NCI-H1092 (cell line): ENCODE measurements at places on chromosomes 7 and 10.

- DNase-seq, result no peak
Observed at GRCh38 chr7:151392426-151392825, 17.4 kb downstream of the WDR86 start.

GRCh38 chr7:39313376-39313775 lies 252.8 kb upstream of the YAE1 start:
- DNase-seq, result no peak

DNA sequence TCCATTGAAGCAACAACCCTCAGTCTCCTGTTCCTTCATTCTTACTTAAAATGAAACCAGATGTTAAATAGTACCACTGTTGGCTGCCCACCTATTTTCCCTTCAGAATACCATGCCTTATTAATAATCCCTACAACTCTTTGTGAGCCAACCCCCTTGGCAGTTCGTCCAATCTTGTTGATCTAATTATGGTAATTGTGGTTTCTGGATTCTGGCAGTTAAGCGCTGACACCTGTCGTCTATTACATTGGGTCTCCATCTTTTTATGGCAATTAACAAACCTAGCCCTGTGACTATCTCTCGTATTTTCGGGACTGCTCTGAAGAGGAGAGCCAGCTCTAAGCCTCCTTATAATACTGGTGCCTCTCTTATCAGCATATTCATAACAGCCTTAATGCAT lies 432.0 kb downstream of the ATRNL1 start:
- no peak for DNase-seq

DNA sequence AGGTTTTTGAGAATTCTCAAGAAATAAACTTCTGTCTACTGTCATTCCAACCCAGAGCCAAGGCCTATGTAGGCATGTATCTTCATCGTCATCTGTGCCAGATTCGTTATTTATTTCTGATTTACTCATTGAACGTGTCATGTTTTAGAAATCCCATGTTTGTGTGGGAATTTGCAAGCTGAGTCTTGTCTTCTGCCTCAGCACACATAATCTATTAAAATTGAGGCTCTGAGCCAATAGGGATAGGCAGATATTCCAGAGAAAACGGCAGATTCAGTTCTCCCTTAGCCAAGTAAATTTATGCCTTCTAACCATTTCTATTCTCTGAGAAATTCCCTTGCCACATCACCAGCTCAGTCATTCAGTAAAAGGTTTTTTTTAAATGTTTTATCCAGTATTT lies 444.6 kb downstream of the REEP3 start:
- DNase-seq, result no peak

DNA sequence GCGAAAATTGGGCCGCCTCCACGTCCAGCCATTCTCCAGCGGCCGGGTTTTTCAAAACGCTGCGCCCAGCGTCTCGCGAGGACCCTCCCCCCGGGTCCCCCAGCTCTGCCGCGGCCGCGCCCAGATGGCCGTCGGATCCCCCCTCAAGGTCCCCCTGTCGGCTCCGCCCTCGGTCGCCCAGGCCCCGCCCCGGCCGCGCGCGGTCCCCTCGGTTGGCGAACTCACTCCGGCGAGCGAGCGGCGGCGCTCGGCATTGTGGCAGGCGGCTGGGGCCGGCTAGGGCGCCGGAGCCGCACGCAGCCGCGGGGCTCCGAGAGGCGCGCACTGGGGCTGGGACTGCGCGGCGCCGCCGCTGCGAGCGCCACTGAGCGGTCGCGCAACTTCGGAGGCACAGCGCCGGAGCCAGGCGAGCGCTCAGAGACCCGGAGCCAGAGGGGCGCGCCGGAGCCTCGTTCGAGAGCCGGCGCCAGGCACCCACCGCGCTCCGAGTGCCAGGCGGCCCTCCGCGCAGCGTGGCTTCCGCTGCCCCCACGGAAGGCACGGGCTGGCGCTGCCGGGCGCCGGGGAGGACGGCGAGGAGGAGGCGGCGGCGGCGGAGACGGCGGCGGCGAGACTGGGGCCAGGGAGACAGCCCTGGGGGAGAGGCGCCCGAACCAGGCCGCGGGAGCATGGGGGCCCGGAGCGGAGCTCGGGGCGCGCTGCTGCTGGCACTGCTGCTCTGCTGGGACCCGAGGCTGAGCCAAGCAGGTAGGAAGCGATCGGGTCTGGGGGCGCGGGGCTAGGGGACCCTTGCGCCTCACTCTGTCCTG lies at the start of gene UNC5B:
TSS of gene UNC5B (plus strand) at position 253 of the 809 bp plus-strand sequence. CDS start at position 669, 416 bp downstream.
- peak; percentile 83 for DNase-seq

DNA sequence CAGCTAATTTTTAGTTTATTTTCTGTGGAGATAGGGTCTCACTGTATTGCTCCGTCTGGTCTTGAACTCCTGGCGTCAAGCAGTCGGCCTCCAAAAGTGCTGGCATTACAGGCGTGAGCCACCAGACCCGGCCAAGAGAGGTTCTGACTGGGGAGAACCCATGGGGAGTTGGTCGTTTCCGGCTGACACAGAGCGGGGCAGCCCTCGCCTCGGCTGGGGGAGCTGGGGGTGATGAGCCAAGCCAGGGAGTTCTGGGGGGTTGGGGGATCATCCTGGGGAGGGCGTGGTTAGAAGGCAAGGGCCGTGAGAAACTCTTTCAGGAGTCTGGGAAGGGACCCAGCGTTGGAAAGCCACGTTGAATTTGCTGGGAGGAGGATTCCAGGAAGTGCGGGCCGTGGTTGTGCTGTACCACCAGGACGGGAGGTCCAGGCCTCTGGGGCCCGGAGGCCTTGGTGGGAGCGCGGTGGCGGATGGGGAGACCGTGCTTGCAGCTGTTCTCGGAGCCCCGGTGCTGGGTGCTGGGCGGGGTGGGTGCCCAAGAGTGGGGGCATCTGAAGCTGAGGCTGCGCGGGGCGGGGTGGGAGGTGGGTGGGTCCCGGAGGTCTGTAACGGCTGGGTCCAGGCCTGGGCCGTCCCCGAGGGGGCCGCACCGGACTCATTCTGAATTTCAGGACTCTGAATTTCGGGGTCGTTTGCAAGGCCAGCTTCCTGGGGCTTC lies 8.4 kb upstream of the ZNF853 start:
- DNase-seq, result no peak

DNA sequence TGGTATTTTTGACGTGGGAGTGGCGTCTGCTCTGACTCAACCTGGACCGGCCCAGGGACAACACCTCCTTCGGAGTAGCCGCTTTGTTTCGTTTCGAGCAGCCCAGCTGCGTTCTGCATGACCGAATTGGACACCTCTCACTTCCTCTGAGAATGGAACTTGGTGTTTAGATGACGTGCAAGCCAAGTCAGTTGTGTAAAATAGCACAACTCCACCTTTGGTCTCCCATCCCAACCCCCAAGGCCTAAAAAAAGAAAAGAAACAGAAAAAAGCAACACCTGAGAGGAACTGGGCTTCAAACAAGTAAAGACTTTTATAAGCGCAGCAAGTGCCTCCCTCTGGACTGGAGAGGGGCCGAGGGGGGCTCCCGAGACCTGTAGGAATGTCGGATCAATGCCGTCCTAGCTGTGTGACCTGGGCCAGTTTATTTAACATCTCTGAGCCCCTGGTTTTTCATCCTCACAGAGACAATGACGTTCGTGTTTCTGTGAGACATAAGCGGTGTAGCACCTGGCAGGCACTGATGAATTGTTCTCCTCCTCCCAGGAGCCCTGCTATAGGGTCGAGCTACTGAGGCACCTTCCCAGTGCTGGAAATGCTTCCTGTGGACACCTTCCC lies 52.0 kb upstream of the SMNDC1 start:
- DNase-seq, result no peak

DNA sequence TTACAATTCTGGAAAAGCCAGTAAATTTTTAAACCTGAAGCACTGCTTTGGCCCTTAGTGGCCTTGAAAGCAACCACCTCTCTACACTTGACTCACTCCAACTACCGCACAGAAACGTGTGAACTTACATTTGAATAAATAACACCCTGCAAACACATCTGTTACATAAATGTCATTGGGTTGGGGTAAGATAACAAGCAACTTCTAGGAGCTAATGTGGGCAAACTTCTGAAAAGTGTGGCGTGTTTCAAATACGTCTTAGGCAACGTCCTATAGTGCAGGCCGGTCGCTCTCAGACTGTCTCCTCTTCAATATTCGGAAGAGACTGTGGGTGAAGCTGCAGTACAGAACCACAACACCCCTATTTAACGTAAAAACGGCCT lies 474 bp downstream of the ORC5 start:
- DNase-seq, result no peak

DNA sequence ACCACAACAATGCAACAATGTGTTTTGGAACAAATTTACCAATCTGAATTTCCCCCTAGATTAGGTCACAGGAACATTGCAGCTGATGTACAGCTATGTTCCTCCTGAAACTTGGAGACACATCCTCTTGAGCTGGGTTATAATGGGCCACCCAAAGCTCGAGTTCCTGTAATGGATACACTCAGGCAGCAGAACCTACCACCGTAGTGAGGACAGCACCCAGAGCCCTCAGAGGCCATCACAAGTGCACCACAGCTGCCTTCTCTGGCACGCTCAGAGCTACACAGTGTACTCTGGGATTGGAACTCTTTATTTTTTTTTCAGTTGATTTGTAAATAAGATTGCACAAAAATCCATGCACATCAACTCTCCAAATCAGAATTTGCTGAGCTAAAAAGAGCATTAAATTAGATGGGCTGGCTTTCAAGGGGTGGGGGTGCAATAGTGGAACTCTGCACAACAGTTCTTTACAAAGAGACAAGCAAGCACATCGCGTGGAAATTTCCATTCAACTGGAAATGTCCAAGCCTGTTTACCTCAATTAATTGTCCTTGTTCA lies 56.7 kb downstream of the EGFR start:
- no peak for DNase-seq

DNA sequence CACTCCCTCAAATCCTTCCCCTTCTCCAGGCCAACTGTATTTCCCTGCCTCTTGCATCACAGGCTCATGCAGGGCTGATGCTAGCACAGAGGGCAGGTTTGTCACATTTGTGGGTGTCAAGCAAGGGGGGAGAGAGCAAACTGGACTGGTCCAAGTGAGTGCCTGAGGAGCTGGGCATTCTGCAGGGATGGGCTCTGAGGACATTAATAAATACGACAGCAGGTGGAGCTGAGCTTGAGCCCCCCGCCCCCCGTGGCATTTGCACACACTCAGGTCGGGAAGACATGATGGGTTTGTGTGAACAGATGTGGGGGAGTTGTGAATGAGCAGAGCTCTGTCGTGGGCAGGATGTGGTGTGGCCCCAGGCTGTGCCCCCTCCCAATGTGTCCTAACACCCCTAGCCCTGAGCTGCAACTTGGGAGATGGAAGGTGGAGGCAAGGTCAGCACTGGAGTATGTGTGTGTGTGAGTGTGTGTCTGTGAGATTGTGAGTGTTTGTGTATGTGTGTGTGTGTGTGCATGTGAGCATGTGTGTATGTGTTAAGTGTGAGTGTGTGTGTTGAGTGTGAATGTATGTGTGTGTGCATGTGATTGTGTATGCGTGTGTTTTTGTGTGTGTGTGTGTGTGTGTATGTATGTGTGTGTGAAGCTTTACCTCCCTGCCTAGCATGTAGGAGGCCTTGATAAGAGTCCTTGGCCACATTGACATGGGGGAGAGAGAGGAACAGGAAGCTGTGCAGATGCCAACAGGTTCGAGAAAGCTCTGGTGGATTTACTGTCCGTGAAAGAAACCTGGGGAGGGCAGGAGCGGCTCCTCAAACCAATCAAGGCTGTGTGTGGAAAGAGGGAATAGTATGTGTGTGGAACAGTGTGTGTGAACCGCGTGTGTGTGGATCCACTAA lies 9.1 kb downstream of the RASSF4 start:
- no peak for DNase-seq

DNA sequence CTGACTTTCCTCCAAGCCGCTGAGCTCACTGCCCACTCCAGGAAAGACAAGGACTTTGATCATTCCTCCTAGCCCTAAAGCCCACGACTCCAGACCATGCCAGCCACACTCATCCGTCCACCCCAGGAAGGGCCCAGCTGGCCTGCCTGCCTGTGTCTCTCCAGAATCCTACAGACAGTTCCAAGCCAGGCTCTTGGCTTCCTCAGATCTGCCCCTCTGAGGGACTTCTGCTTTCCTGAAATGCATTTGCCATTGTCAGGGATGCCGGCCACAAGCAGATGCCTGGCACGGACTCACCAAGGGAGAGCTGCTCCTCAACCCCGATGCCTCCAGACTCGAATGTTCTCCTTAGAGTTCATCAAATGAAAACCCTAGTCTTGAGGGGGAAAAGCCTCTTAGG lies 155.8 kb downstream of the OAT start:
- DNase-seq, result no peak

- DNase-seq, result no peak
Observed at GRCh38 chr10:10661176-10661575, 356.5 kb upstream of the CELF2 start.

DNA sequence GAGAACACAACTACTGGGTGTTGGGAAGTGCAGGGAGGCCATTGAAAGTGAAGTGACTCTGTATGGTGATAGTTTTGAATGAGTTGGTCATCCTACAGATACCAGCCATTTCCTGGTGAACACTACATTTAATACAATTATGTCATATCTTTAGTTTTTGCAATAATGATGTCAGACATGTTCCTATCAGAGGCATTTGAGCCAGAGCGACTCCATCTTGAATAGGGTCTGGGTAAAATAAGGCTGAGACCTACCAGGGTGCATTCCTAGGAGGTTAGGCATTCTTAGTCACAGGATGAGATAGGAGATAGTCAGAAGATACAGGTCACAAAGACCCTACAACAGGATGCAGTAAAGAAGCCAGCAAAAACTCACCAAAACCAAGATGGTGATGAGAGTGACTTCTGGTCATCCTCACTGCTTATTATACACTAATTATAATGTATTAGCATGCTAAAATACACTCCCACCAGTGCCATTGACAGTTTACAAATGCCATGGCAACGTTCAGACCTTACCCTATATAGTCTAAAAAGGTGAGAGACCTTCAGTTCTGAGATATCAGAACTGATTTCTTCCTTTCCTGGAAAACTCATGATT lies 28.2 kb downstream of the ADK start:
- DNase-seq, result no peak

- DNase-seq, result peak; percentile 64
Observed at GRCh38 chr7:151018421-151019129, 5.7 kb downstream of the ATG9B start.

DNA sequence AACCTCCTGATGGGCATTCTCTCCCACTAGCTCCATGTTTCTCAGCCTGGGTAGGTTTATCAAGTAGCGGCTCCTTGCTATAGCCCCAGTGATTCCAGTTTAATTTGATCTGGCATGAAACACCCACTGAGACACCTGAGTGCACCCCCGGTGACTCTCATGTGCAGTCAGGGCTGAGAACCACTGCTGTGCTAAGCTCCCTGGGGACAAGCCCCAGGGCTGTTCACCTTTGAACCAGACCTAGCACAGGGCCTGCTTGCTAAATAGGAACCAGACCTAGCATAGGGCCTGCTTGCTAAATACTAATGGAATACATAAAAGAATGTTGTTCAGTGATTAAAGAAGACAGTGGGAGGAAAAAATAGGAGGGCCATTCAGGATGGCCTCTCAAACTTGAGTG lies 167.6 kb downstream of the JAZF1 start:
- DNase-seq, result no peak

GRCh38 chr10:129564923-129565322 lies 97.9 kb downstream of the MGMT start:
- no peak for DNase-seq

DNA sequence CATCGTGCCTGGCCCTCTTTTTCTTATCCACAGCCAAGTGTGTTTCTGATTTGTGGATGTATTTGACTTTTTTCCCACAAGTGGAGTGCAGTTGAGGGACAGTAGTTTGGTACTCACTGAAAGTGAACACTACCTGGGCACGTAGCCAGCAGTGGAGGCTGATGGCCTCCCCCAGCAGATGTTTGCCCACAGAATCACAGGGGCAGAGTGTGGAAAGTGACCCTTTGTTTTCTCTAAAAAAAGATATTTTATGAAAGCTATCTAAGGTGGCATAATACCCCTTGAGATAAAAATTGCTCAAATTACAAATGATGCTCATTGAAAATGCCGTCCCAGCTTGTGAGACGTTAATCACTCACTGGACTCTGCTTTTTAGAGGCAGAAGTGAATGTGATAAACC lies 29.1 kb downstream of the WDR37 start:
- no peak for DNase-seq
